ENCODE measurements at places on chromosomes 5 and 9.

DNA sequence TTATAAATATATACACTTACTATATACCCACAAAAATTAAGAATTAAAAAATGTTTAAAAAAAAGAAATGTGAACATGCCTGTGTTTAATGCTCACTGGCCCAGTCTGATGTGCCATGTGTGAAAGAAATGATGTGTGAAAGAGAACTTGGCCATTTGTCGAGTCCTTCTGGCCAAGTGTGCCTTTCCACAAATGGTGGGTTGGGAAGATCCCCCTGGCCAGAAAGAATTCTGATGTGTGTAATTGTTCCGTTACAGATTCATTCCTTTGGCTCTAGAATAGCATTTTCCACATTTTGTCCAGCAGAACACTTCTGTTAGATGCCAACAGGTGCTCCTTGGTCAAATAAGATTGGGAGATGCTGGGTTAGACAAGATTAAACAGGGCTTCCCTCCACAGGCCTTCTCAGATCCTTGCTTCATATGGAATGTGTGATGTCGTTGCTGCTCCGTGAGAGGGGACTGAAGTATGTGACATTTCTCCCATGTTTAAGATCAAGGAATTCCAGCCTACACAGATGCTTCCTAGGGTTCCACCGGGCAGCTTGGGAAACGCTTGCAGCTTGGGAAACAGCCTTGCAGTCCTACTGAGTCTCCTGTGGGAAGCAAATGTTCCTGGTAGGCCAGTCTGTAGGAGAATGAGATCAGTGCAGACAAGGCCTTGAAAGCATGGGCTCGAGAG, 32.1 kb downstream of the GDNF start:
- DNase-seq: no peak

DNA sequence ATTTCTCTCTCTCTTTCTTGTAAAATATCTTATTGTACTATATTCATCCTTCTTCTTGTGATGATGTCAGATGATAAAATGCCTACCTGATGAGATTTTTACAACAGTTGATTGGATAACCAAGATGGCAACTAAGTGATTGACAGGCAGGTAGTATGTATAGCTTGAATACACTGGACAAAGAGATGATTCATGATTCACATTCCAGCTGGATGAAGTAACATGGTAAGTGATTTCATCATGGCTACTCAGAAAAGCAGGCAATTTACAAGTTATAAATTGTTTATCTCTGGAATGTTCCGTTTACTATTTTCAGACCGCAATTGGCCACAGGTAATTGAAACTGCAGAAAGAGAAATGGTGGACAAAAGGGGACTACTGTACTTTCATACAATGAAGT, 1471.7 kb upstream of the C9orf72 start:
- no peak for DNase-seq

DNA sequence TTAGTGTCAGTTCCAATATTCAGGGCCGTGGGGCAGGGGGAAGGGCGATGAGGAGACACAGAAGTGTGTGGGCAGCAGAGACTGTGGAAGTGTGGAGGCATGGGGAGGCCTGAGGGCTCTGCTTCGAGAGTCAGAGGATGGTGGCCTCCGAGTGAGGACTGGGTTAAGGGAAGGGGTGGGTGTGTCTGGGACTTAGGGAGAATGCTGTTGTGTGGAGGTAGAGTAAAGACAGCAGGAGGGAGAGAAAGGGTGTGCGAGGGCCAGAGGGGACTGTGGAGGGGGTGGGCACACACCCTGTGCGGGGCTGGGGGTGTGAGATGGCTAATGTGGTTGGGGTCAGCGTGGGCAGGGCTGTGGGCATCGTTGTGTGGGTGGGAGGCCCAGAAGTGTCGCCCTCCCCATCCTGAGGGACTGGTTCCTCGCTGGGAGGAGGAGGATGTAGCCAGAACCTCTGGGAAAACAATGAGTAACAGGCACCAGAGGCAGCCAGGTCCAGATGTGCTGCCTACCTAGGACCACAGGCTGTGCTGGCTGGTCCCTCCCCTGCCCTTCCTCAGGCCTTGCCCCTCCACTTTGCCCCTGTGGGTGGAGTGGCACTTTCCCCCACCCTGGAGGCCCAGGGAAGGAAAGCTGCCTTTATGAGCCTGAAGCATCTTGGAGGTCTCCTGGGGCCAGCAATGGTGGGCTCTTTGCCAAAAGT, 4.2 kb downstream of the USP20 start:
- DNase-seq: no peak

DNA sequence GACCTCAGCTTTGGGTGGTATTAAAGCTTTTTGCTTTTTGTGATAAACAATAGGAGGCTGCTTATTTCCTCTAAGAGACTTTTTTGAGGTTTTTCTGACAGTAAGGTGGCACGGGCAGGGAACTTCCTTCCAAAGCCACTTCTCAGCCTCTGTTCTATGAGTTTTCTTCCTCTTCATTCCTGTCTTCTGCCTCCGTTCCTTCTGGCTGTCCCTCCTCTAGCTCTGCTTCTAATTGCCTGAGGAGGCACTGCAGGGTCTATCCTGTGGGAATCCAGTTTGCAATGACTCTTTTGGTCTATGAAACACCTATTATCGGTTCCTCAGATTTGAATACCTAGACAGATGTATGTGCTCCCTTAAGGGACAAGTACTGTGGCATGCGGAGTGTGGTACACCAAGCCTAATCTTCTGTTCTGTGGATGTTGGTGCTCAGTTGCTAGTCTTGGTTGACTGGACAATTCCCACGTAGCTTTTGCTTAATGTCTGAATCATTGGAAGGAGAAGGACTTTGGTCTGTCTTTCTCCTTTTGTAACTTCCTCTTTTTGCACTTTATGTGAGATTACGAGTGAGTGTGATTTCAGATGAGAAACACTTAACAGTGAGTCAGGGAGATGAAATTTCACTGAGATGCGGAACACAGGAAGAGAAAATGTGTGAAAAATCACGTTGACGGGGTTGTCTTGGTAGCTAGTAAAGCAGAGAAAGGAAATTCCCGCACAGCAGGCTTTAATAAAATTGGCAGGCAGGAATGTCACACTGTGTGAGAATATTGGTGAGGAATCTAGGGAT, 305.2 kb downstream of the EFNA5 start:
- no peak for DNase-seq

DNA sequence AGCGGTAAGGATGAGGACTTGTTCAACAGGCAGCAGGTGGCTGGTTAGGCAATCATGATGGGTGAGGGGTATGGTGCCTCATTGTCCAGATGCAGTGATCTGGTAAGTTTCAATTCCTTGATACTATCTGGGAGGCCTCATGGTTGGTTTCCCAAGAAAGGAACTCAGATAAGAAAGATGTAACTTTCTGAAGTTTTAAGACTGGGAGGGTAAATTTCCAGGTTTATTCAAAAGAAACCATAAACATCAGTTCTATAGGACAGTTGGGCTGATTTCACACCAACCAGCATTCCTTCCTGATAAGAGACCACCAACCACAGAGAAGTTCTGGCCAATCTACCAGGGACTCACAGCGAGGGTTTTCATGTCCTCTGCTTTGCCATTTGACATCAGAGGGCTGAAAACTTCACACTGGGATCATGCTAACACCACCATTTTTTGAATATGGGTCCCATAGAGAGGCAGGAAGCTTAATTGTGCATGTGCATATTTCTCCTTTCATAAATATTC, 773 bp upstream of the AGGF1 start:
- no peak for DNase-seq

DNA sequence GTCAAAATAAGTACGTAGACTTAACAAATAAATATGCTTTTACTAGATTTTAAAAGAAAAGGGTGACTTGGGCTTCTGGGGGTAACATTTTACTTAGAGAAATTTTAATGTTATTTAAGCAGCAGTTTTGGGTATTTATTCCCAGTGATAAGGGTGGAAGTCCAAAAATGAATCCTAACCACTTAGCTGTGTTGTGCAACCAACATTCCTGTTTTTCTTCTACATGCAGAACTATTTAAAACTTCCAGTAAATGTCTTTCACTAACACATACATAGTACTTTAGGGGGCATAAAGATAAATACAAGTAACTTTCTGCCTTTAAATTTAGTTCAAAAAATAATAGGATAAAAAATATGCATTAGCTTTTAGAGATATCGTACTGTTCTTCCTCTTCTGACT, 436.7 kb downstream of the CTNND2 start:
- no peak for DNase-seq

DNA sequence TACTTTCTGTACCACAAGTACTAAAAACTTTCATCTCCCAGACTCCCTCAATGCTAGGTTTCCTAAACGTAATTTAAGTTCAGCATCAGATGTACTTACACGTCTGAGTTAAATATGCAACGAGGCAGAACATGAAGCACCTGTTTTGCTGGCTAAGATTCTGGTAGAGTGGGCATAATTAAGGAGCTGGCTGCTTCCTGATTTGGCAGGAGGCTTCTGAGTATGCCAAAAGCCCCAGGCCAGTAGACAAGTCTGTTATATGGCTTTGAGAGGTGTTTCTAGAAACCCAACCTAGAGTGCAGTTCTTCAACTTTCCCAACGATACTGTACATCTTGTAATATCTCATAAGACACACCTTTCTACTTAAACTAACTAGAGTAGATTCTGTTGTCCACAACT, 13.6 kb downstream of the TICAM2 start:
- no peak for DNase-seq

DNA sequence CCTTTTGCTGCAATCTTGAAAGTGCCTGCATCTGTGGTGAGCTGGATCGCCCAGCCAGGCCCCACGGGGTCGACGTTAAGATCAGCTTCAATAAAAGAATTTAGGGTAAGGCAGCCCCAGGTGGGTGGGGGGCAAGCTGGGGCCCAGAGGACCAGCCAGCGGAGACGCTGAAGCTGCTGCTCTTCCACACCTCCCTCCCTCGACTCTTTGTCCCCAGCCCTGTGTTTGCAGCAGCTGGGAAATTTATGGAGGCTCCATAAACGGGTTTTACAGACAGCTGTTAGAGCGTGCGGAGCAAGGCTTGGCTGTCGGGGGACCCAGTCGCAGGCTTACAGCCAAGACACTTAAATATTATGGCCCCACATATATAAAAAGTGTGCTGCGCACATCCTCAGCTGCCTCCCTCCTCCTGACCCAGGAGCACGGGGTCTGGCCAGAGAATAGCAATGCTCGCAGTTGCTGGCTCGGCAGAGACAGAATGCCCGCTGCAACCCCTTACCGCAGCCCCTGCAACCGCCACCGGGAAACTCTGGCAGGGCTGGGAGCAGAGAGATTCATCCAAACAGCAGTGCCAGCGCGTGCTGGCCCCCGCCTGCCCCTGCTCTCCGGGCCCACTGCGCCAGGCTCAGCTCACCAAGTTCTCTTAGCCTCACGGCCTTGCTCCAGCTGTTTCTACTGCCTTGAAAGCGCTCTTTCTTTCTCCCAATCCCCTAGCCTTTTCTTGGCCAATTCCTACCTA, 28.4 kb upstream of the MVB12B start:
- DNase-seq: no peak

DNA sequence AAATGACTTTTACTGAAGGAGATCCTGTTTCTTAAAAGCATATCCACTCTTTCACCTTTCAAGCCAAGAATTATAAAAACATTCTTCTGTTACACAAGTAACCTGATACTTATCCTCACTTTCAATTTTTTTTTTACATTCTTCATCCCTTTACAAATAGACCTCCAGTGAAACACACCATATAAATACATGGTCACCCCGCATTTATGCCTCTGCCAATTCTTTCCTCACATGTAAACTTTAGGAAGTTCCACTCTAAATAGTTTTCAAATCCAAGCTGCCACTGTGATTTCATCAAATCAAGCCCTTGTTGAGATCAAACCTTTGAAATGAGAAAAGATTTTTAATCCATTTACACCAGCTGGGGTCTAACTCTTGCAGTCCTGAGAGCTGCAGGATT, 40.0 kb downstream of the GAS1 start:
- DNase-seq: no peak

DNA sequence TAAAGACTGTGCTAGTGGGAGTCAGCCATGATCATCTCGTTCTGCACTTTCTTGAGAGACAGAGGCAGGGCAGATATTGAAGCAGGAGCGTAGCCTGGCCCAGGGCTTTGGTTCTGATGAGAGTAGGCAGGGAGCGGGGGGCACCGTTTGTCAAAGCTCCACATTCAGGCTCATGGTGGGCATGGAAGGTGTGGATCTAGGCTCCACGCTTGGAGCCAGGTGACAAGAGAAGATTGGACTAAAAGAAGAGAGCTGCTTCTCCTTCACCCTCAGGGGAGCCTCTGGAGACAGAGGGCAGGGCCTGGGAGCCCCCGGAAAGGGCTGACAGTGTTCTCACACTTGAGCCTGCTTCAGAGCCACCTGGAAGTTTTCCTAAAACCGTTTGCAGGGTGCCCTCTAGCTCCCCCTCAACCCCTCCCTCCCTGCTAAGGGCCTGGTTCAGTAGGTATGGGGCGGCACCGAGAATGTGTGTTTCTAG, 24.7 kb upstream of the FCN2 start:
- no peak for DNase-seq

GRCh38 chr5:118533156-118533555, 455.2 kb downstream of the DTWD2 start:
- no peak for DNase-seq

- DNase-seq: no peak
Observed at GRCh38 chr9:128901379-128901778, 19.4 kb upstream of the PHYHD1 start.
